ENCODE measurements at places on chromosomes 1 and 21. TPM values are rescaled to one million over a fixed set of nuclear protein-coding genes. Genes with fewer than 3 reads are reported as not detected.

The KMO gene
- total RNA-seq = 0.45 TPM

DNA sequence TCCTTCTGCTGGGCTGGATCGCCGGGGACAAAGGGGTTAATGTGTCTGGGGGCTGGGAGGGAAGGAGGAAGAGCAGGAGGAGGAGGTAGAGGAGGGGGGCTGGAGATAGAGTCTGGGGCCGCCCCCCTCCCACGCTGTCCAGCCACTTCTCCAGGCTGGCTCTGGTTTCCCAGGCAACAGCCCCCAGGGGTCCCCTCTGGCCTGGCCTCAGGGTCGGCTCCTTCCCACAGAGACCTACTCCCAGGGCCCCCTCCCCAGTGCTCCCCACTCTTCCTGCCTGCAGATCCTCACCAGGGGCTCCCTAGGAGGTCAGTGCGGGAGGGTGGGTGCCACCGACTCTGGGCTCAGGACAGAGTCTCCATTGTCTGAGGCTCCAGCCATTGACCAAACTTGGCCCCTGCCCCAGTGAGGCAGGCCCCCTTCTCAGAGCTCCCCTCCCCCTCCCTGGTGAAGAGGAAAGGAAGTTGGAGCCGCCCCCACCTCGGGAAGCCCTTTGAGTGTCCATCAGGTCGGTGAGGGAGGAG lies 34.1 kb downstream of the ARHGEF10L start:
- no peak overlapping the region for H3K4me3 ChIP-seq
- H3K4me1 ChIP-seq = peaks cover 67% of the 10 kb centered on the region

- no peaks in the 10 kb centered on the region for H3K27me3 ChIP-seq
- no peak overlapping the region for H3K27ac ChIP-seq
- peaks cover 29% of the 10 kb centered on the region for H3K4me1 ChIP-seq
- H3K4me3 ChIP-seq = no peak overlapping the region
- H3K36me3 ChIP-seq = no peaks in the 10 kb centered on the region
These were observed 122.3 kb downstream of the GALNT2 start for GRCh38 chr1:230189341-230189740.

DNA sequence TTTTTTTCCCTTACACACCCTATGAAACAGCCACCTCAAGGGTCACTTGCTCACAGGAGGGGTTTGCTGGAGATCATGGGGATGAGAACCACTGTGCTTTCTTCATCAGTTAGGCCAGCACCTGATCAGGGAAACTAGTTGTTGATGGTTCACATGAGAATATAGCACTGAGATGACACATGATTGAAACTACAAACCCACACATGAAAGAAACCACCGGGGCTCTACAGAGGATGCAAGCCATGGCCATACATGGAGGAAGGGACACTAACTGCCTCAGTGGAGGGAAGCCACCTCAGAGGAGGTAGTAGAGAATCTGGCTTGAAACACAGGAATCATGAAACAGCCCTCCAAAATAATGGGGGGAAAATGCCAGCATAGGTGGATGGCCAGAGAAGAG lies 63.2 kb downstream of the PRKAB2 start:
- peaks cover 13% of the 10 kb centered on the region for H3K27me3 ChIP-seq
- no peaks in the 10 kb centered on the region for H3K36me3 ChIP-seq
- no peak overlapping the region for H3K4me3 ChIP-seq
- H3K4me1 ChIP-seq = no peaks in the 10 kb centered on the region
- no peak for DNase-seq
- no peak overlapping the region for H3K27ac ChIP-seq

The GPR3 gene
- total RNA-seq = not detected

- no peaks in the 10 kb centered on the region for H3K36me3 ChIP-seq
- H3K27me3 ChIP-seq = no peaks in the 10 kb centered on the region
- H3K27ac ChIP-seq = no peak overlapping the region
- H3K4me3 ChIP-seq = no peak overlapping the region
- DNase-seq = no peak
These were observed 165.9 kb downstream of the LRRC40 start for GRCh38 chr1:70039485-70039884.

The CD164L2 gene
- 10.7 TPM for total RNA-seq

The ZSWIM5 gene
- total RNA-seq = 3.5 TPM

The LRRIQ3 gene
- total RNA-seq = not detected

The WNT9A gene
- total RNA-seq = 2.6 TPM

DNA sequence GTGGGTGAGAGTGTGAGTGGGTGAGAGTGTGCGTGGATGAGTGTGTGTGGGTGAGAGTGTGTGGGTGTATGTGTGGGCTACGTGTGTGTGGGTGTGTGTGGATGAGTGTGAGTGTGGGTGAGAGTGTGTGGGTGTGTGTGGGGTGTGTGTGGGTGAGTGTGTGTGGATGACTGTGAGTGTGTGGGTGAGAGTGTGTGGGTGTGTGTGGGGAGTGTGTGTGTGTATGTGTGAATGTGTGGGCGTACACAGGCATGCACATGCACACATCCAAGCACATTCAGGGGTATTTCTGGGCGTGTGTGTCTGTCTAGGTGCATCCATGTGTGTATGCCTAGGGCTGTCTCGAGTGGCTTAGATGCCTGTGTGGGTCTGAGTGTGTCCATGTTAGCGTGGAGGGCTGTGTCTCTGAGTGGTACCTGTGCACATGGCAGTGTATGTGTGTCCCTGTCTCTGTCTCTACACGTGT lies 14.0 kb downstream of the SDC3 start:
- no peak for DNase-seq
- H3K27ac ChIP-seq = no peak overlapping the region
- no peaks in the 10 kb centered on the region for H3K4me1 ChIP-seq

DNA sequence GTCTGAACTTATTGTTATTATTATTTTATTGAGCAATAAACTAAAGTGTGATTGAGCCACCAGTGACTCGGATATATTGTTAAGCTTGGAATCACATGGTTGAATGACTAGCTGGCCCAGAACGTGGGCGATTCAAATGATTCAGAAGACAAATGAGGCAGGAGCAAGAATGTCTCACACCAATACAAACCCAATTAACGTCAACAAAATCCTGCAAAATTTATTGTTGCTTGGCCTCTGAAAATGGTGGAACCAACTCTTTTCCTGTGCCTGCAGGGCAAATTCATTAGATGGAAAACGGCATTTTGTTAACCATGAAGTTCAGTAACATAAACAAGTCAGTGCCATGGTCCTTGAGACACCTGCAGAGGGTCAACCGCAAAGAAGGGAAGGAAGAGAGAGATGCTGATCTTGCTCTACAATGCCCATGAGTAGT lies 482.0 kb downstream of the SETD4 start:
- peaks cover 4% of the 10 kb centered on the region for H3K27me3 ChIP-seq
- H3K27ac ChIP-seq = no peak overlapping the region
- peaks cover 4% of the 10 kb centered on the region for H3K4me1 ChIP-seq
- H3K36me3 ChIP-seq = no peaks in the 10 kb centered on the region
- DNase-seq = no peak
- no peak overlapping the region for H3K4me3 ChIP-seq

The CLEC20A gene
- not detected for total RNA-seq

The CRP gene
- 13.2 TPM for total RNA-seq

DNA sequence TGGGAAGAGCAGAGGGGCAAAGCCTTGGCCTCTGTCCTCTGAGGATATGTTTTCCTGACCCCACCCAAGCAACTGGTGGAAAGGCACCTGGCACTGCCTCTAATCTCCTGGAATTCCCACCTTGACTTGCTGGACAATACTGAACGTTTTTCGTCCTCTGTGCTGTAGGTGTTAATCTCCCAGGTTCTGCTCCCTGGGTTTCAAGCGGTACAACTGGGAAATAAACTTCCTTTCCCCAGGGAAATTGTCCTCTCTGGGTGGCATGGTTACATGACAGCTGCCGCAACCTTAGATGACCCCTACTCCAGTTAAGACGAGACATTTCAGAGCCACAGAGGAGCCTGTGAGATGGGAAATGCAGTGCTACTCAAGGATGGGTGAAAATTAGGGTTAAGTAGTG lies 57.3 kb upstream of the BCAR3 start:
- no peaks in the 10 kb centered on the region for H3K27me3 ChIP-seq
- H3K27ac ChIP-seq = no peak overlapping the region
- no peak overlapping the region for H3K4me3 ChIP-seq
- DNase-seq = no peak
- peaks cover 14% of the 10 kb centered on the region for H3K4me1 ChIP-seq

The BMP8A gene
- total RNA-seq = not detected

The ZNF593 gene
- total RNA-seq = 15.3 TPM

- no peak for DNase-seq
- no peaks in the 10 kb centered on the region for H3K27me3 ChIP-seq
- no peaks in the 10 kb centered on the region for H3K36me3 ChIP-seq
- H3K27ac ChIP-seq = no peak overlapping the region
These were observed 83.0 kb downstream of the COLGALT2 start for GRCh38 chr1:183954496-183954895.

GRCh38 chr1:59005491-59006288 lies 221.8 kb upstream of the JUN start:
- DNase-seq = no peak
- no peaks in the 10 kb centered on the region for H3K27me3 ChIP-seq
- no peak overlapping the region for H3K4me3 ChIP-seq
- H3K4me1 ChIP-seq = peaks cover 7% of the 10 kb centered on the region
- no peaks in the 10 kb centered on the region for H3K36me3 ChIP-seq

- H3K4me1 ChIP-seq = peaks cover 36% of the 10 kb centered on the region
- DNase-seq = no peak
- no peaks in the 10 kb centered on the region for H3K27me3 ChIP-seq
- no peak overlapping the region for H3K4me3 ChIP-seq
- no peak overlapping the region for H3K27ac ChIP-seq
- no peaks in the 10 kb centered on the region for H3K36me3 ChIP-seq
These were observed 7.8 kb upstream of the ADAM15 start for GRCh38 chr1:155043301-155043702.

Data from suprapubic skin (tissue), 4 donors.